Stimulated activated CD8-positive, alpha-beta memory T cell treated with anti-CD3 and anti-CD28 coated beads, Interleukin-12 subunit alpha, Interleukin-12 subunit beta, amount 100 ng/mL, for 1 hour (primary cell): ENCODE measurements at places on chromosomes 6 and 20.

GRCh38 chr6:39181333-39181732, 47.9 kb downstream of the KCNK5 start:
- no peak for DNase-seq

DNA sequence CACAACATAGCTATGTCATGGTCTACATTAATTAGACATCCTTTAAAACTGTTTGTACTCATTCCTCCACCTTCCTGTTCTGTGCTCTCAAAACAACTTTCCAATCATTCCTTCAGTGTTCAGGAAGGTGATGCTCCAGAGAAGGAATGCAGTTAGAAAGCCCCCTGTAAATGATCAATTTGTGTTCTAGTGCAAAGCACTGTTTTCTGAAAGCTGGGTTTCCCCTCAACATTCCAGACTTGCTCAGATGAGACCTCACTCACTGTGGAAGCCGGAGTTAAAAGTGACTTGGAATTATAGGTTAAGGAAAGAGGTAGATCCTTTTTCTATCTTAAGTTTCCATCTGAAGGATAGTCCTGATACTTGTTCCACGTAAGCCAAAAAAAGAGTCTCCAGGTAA, 95.9 kb downstream of the BMP2 start:
- DNase-seq, result no peak

DNA sequence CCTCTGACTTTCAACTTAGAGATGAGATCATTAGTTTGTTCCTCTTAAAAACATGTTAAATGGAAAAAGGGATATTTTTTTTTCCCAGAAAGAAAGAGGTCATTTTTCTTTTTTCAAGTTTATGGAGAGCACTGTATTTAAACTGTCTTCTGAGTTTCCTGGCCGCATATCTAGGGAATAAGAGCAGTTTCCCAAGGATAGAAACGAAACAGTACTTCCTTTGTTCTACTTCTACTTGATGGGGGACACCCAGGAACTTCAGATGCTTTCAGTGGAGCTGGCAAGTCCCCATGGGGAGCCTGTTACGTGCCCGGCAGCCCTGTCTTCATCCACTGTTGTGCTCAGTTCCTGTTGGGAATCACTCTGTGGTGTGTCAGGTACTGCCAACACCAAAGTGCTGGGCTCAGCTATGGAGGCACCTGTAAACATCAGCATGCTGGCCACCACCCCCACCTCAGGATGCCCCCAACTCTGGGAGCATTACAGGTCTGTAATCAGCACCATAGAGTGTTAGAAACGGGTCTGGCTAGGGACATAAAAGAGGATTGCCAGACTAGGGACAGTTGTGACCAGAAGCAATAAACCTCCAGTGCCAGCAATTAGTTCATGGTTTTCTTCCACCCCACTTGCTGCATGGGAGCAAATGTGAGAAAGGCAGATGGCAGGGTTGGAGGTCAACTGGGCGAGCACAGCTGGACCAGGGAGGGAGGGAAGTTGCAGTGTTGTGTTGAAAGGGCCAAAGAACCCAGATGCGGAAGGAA, 221.7 kb upstream of the ECI2 start:
- DNase-seq, result no peak

DNA sequence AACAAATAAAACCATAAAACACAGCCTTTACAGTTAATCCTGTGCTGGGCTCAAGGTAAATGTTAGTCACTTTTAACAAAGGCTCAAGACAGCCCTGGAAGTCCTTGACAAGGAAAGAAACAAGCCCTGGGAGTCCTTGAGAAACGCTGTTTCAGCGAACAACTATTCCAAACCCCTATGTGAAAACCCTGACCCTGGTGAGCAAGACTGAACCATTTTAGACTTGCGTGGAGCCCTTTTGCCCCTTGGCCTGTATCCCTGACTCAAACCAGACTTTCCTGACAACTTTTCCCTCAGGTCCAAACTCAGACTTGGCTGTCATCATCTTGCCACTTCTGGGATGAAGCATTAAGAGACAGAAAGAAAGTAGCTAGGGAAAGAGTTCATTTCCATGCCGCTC, 180.4 kb downstream of the AIG1 start:
- DNase-seq, result no peak

- no peak for DNase-seq
These were observed 47.5 kb downstream of the PHF3 start for GRCh38 chr6:63683071-63683603.

- DNase-seq, result no peak
These were observed 11.3 kb downstream of the SIRPA start for GRCh38 chr20:1906361-1907051.

GRCh38 chr6:161128680-161129196, 137.2 kb downstream of the MAP3K4 start:
- no peak for DNase-seq

DNA sequence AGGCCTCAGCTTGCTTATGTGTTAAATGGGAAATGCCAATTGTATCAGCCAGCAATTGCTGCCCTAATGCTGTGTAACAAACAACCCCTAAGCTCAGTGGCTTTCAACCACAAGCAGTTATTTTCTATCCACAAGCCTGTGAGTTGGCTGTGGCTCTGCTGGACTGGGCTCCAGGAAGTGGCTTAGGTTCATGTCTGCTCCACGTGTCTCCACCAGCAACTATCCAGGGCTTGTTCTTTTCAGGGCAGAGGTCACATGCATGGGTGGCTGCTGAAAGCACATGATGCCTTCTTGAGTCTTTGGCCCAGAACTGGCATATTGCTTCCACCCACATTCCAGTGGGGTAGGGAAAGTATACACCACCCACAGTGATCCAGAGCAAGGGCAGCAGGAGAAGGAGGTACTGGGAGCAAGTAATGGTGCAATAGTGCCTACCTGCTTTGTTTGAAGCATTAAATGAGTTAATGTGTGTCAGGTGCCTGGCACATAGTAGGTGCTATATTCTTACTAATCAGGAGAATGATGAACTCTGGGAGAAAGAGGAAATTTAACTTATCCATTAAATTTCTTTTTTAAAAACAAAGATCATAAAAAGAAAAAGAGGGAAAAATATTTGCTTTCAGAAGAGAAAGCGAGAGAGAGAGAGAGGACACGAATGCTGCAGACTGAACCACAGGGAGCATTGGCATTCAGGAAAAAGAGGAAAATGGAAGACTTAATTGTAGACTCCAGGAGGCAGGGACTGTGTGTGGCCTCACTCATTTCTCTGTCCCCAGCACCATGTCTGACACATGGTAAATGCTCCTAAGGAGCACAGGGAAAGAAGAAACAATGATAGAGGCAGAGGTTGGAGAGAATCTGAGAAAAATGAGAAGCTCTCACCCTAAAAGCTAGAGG, 25.2 kb upstream of the RNF24 start:
- DNase-seq, result no peak

DNA sequence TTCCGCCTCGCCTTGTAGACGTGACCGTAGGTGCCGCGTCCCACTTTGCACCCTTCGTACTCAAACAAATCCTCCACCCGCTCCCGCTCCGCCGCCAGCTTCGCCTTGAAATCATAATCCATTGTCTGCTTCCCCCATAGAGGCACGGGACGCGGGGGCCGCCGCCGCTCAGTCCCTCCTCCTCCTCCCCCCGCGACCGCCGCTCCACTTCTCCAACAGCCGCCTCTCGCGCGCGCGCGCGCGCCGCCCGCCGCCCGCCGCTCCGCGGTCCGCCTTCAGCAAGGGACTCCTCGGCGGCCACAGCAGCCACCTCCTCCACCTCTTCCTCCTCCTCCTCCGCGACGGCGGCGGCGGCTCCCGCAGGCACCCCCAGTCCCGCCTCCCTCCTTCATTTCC, 256 bp downstream of the CDK19 start:
- DNase-seq, result no peak

GRCh38 chr6:118935331-118935668, 341 bp upstream of the MCM9 start:
- DNase-seq, result no peak

- DNase-seq, result no peak
These were observed 8.9 kb upstream of the TNFRSF6B start for GRCh38 chr20:63687419-63688178.

DNA sequence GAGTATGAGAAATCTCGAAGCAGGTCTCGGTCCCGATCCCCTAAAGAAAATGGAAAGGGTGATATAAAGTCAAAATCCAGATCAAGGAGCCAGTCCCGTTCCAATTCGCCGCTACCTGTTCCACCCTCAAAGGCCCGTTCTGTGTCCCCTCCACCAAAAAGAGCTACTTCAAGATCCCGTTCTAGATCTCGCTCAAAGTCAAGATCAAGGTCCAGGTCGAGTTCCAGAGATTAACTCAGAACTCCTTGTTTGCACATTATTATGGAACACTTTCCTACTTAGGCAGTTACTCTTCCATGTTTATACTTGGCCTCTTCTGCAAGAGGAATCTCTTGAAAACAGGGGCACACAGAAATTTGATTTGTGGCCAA, 3.1 kb downstream of the SRSF6 start:
- no peak for DNase-seq

- DNase-seq, result no peak
These were observed 54.2 kb downstream of the KLHL31 start for GRCh38 chr6:53611342-53611741.

DNA sequence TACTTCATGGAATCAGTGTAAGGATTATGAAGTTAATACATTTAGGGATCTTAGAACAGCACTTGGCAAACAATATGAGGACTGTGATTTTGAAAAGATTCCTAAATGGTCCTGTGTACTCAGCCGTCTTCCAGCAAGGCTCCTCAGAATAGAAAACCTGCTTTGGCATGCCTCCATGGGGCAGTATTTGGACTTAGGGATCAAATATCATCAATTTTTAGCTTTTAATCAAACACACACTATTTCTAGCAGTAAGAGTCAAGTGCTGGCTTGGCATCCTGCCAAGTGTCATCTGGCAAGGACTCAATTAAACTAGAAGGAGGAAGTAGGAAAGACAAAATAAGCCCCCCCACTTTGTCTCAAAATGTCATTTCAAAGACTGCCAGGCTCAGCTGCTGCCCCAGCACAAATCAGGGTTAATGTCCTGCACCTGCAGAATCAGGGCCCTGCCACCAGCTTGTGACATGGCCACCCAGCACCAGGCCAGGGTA, 40.8 kb downstream of the IYD start:
- DNase-seq, result no peak

GRCh38 chr20:19317237-19318069, 105.0 kb downstream of the SLC24A3 start:
- DNase-seq, result no peak

- DNase-seq, result no peak
These were observed 62.3 kb downstream of the TRMT6 start for GRCh38 chr20:5888041-5888440.

- no peak for DNase-seq
These were observed 70.9 kb downstream of the QKI start for GRCh38 chr6:163485388-163485851.

DNA sequence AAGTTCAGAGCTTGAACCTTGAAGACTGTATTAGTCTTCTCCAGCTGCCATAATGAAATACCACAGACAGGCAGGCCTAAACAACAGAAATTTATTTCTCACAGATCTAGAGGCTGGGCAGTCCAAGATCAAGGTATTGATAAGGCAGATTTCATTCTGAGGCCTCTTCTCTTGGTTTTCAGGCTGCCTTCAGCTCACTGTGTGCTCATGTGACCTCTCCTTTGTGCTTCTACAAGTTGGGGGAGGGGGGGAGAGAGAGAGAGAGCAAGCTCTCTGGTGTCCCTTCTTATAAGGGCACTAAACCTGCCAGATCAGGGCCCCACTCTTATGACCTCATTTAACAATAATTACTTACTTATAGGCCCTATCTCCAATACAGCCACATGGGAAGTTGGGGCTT, 102.6 kb upstream of the RSPO3 start:
- DNase-seq, result no peak

DNA sequence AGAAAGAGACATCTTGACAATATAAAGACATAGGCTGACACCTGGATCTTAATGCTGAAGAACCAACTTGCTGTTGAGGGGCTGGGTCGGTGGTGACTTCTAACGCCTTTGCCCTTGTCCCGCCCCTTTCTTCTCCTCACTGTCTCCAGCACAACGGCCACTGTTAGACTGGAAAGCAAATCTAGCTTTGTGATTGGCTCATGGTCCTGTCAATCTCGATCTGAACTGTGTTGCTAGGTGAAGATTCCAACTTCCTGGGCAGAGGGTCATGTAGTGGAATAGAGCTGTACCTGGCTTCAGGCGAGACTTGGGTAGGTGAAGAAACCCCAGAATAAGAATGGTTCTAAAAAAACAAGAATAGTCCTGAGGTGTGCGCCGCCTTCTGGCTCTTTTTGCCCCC, at the start of gene PGK2:
TSS of gene PGK2 (minus strand) at position 110 of the 400 bp plus-strand sequence. CDS start at position 12, 98 bp downstream.
- DNase-seq, result no peak

DNA sequence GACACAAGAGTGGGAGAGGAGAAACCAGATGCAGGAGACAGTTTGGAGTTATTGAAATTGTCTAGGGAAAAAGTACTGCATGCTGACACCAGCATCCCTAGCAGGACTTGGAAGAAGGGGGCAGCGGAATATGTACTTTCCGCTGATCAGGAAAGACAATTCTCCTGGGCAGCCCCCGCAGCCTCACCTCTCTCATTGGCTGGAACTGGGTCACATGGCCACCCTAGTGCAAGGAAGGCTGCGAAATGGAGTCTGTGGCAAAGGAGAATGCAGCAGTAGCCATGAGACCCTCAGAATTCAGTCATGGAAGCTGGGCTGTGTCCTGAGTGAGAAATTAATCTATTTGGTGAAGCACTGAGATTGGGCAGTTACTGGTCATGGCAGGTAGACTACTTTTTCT, 131.3 kb downstream of the CLIC5 start:
- no peak for DNase-seq

DNA sequence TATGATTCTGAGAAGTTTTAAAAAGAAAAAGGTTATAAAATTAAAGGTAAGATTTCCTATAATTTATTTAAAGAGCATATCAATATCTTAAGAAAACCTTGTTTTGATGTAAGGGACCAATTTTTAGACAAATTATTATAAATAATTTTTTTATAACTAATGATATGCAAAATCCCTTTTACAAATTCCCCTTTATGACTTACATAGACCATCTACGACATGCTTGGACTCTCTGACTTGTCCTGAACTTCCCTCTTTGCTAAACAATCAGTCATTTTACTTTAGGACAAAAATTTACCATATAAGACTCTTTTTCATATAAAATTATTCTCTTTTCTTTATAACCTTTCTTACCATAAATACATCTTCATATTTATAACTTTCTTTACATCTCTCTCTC, 15.3 kb upstream of the ANGPT4 start:
- DNase-seq, result no peak

GRCh38 chr6:26550250-26550993, 12.3 kb downstream of the HMGN4 start:
- DNase-seq, result no peak
